ENCODE measurements at places on chromosomes 16 and 17.

DNA sequence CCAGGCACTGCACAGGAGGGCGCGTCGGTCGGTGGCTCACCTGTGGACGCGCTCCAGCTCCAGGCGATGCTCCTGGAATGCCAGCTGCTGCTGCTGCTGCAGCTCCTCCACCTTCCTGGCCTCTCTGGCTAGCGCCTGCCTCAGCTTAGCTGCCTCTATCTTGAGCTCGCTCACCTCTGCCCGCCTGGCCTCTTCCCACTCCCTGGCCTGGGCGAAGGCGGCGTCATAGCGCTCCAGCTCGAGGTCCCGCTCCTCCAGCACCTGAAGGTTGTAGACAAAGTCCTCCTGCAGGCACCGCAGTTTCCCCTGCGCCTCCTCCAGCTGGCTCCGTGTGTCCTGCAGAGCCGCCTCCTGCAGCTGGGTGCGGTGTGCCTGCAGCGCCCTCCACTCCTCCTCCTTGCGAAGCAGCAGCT lies 11.1 kb downstream of the CCDC57 start:
- DNase-seq: no peak

GRCh38 chr17:1759529-1759928 lies 2.3 kb upstream of the SERPINF1 start:
- no peak for DNase-seq

DNA sequence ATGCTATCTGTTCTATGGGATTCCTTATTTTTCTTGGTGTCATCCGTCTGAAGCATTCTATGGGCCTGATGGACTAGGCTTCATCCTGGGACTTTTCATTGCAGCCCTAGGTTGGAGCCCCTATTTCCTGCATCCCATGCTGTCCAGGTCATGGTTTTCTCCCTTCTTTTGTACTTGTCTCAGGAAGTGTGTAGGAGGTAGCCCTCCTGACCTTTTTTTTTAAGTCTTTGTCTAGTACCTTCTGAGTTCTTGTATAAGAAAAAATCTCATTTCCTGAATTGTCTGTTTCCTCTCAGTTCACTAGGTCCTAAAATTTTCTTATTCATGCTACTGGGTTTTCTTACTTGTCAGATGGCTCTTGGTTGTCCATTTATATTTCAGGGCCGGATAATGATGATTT lies 6.0 kb downstream of the NDEL1 start:
- DNase-seq: no peak

GRCh38 chr17:58679263-58680037 lies 12.4 kb downstream of the TEX14 start:
- no peak for DNase-seq

- no peak for DNase-seq
These were observed 12.8 kb downstream of the ADGRG3 start for GRCh38 chr16:57680842-57681375.

GRCh38 chr16:48323783-48324775 lies 61.1 kb downstream of the SIAH1 start:
- DNase-seq: no peak

DNA sequence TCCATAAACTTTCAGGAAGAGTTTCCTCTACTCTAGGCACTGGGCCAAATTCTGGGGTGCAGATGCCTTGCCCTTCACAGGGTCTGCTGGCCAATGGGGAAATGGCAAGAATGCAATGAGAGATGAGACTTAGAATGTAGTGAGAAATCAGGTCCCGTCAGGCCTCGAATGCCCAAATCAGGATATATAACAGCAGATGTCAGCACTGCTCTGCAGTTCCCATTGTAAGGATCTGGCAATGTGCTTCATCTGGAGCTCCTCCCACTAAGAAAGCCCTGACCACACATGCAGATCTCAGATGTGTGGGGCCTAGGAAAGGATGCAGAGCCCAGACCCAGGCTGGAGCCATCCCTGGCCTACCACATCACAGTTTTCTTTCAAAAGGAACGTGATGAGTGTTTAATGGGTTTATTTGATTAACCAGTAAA lies 13.9 kb upstream of the LPCAT2 start:
- DNase-seq: no peak

- DNase-seq: no peak
These were observed 306.6 kb downstream of the MAF start for GRCh38 chr16:79293836-79294460.

DNA sequence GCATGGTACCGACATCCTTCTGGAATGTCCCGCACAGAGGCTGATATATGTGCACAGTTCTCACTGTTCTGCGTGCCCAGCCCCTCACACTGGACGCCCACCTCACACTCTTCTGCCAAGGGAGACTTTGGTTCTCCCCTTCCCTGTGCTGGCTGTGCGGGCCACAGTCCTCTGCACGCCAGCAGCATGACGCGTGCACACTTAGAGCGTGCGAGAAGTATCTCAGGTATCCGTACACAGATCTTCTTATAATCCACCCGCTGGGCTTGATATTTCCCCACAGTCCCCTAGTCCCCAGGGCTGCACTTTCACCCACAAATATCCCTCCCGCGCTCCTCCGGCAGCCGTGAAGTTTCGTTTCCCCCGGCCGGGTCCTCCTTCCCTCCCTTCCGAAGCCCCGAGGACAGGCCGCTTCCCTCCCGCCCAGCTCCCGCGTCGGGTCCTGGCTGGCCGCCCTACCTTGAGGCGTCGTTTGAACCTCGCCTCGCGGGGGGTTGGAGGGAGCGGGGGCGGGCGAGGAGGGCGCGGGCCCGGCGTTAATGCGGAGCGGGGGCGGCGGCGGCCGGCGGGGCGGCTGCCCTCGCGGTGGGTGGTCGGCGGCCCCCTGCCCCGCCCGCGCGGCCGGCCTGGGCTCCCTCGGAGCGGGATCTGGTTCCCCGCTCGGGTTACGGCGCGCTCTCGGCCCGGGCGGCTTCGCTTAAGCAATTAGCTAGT lies 5.0 kb upstream of the FOXF1 start:
- DNase-seq: no peak

- no peak for DNase-seq
These were observed 31.6 kb downstream of the AATF start for GRCh38 chr17:36980280-36980761.

- DNase-seq: no peak
These were observed 521.3 kb downstream of the GRIN2A start for GRCh38 chr16:9660898-9661297.

DNA sequence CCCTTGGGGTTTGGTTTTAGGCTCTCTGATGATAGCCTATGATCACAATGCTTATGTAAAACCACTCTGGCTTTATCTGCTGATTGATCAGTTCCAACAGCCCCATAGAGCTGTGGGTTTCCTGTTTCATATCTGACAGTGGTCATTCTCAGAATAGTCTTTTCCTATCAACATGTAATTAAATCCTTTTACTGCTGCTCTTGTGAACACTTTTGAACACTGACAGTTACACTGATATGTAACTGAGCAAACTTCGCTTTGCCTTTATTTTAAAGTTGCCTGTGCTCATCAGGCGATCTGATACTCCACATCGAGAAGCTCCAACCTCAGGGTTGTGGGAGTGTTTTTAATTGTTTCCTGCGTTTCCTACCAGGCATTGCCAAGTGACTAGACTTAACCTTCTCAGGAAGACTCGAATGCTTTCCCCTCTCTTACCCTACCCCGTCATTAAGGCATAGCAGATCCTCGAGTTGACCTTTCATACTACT lies 17.3 kb upstream of the CLEC18B start:
- no peak for DNase-seq

- no peak for DNase-seq
These were observed 51.6 kb downstream of the PRMT7 start for GRCh38 chr16:68362262-68362913.

- DNase-seq: no peak
These were observed 706 bp downstream of the HLF start for GRCh38 chr17:55265311-55266021.

GRCh38 chr17:45906237-45906636 lies 11.9 kb downstream of the MAPT start:
- DNase-seq: no peak

DNA sequence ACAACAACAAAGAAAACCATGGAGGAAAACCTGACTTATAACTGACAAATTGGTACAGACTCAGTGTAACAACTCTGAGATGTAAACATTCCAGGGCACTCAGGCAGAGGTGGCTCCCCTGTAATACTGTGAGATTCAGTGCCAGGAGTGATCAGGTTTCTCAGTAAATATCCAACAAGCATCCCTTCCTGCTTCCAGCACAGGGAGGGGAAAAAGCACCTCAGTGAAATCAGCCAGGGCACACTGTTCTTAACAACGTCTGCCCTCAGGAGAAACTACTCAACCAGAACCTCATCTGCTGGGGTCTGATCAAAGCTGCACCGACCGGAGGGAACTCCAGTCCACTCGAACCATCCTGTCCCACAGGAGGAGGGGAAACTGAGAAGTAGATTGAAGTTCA lies 52.3 kb downstream of the AMFR start:
- DNase-seq: no peak

- no peak for DNase-seq
These were observed 112.9 kb downstream of the ANKRD11 start for GRCh38 chr16:89377453-89377848.

DNA sequence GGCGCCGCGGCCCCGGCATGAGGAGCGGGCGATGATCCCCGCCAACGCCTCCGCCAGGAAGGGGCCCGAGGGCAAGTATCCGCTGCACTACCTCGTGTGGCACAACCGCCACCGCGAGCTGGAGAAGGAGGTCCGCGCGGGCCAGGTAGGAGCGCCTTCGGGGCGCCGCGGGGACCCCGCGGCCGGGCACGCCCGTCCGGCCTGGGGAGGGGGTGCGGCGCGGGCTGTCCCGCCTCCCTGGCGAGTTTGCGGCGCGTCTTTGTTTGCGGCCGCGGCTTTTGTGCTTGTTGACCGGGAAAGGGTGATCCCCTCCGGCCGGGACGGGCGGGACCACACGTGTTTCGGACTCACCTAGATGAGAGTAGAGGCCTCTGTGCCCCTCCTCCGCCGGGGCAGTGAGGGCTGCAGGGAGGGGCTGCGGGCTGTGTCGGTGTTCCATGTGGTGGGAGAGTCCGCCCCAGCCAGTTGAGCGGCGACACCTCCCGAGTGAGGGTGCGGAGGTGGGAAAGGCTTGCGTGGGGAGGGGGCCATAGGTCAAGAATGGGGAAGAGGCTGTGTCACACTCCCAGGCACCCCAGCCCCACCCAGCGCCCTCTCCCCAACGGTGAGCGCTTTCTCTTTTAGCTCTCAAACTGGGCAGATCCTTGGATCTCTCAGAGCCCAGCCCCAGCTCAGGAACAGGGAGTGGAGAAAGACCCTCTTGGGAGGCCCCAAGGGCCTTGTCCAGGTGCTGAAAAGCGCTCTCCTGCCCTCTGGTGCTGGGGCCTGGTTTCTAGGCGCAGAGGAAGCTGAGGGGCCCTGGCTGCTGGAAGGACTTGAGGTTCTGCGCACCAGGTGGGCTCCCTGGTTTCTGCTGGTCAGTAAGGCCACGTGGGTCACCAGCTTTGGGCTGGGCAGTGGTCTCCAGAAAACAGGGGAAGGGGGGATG lies 923 bp downstream of the ANKRD13B start:
- DNase-seq: no peak

DNA sequence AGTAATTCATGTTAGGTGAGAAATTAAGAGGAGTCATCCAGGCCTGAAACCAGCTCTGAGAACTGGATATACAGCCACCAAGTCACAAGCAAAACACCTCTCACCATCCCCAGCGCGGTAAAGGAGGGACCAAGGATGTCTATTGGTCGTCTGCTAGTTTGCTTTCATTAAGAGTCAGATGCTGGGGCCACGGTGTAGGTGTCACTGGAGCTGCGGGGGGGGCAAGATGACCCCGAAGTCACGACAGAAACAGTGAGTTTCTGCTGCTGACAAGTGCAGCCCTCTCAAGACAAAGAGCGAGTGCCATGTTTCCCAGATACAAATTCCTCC lies 790 bp downstream of the NCBP3 start:
- DNase-seq: no peak

GRCh38 chr16:55478827-55479429 lies at the start of gene MMP2:
Gene MMP2 (plus strand): TSS chr16:55479198. CDS start chr16:55479480, 282 bp downstream.
- no peak for DNase-seq

GRCh38 chr16:55499951-55500529 lies 8.8 kb upstream of the LPCAT2 start:
- DNase-seq: no peak

- no peak for DNase-seq
These were observed 1.5 kb upstream of the SRCAP start for GRCh38 chr16:30697264-30698138.

GRCh38 chr16:1989209-1990100 lies at the start of gene SYNGR3:
Gene SYNGR3 (plus strand): TSS chr16:1989970. CDS start chr16:1990103, 133 bp downstream.
- DNase-seq: no peak

DNA sequence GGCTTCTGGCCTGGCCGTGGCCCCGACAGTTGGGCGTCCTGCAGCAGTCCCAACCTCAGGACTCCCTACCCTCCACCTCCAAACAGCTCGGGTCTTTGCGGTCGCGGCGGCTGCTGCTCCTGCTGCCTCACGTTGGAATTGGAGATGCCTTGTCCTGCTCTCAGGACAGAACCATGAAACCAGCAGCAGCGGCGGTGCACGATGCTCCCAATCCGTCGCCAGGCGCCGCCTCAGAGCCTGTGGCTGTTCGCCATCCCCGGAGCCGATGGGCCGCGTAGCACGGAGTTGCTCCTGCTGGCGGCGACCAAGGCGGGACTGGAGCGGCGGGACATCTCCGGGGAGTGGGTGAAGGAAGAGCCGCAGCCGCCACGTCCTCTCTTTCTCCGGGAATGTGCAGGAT lies 1965.9 kb downstream of the TP53TG3F start:
- DNase-seq: no peak

DNA sequence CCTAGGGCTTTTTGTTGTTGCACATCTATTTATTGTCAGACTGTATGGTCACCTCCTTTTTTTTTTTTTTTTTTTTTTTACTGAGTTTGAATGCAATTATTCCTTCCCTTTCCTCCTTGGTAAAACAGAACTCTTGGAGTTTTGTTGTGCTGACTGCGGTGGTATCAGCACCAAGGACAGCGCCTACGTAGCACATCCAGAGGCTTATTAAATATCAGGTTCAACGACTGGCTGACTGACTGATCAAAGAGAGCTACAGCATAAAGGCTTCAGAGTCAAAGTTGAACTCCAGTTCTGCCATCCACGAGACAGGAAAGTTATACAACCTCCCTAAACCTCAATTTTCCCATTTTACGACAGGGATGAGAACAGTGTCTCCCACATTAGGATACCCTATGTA lies 86.1 kb upstream of the RBFOX1 start:
- no peak for DNase-seq

DNA sequence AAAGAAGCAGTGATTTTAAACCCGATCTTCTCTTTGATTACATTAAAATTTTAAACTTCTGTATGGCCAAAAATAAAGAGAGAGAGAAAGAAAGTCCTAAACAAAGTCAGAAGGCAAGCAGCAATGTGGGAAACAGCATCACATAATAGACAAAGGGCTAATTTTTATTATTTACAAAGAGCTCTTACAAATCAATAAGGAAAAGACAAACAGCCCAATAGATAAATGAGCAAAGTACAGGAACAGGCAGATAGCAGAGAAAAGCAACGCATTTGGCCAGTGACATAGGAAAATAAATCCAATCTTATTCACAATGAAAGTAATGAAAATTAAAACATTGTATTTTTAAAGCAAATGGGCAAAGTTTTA lies 93.1 kb downstream of the SALL1 start:
- no peak for DNase-seq

GRCh38 chr16:20735490-20735889 lies 6.1 kb downstream of the THUMPD1 start:
- DNase-seq: no peak

DNA sequence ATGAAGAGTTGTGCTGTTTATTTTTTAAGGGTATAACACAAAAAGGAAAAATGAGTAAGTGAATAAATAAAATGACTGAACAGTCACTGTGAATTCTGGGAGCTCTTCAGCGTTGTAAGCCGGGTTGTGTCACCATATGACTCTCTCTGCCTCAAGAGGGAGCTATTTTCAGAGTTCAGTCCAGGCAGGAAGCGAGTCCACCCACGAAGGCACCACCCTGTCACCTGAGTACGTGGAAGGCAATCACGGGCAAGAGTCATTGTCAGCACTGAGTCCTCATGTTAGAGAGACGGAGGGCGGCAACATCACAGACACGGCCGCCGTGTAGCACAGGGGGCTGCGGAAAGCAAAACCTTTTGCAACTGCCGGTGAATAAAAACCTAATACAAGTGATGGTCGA lies 227.6 kb downstream of the UTP18 start:
- DNase-seq: no peak

Measured in omental fat pad (tissue), 4 donors.